CD8-positive, alpha-beta memory T cell (primary cell): ENCODE measurements at places on chromosomes 4 and X.

- no peak for DNase-seq
Observed at GRCh38 chr4:14299166-14299565, 671.6 kb upstream of the BOD1L1 start.

GRCh38 chr4:96730432-96730831 is 890.5 kb downstream of the PDHA2 start:
- no peak for DNase-seq

DNA sequence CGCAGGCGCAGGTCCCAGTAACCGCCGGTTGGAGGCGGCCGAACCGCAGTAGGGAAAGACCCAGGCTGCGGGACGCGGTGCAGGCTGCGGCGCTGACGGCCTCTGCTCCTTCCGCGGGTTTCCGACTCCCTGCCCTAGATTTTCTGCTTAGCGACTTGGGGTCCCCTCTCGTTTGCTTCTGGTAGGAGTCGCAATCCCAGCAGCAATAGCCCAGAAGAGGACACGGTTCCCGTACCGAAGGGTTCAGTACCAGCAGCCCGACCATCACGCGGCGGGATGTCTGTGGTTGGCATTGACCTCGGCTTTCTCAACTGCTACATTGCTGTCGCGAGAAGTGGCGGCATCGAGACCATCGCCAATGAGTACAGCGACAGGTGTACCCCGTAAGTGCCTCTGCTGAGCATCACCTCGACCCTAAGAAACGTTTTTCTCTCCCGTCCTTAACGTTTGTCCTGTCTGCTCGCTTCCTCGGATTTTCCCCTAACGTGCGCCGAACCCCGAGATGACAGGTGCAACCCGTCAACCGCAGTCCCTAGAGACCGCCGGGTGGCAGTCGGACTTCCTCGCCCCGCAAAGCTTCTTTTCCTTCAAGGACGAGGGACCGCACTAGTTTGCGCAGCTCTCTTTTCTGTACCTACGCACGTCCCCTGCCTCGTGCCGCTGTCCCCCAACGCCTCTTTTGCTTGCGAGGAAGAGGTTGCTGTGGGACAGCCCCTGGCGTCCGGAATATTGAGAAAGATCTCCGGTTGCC is at the start of gene HSPA4L:
TSS of gene HSPA4L (plus strand) at position 48 of the 751 bp plus-strand sequence. CDS start at position 277, 229 bp downstream.
- DNase-seq, result peak; percentile 2

- DNase-seq, result no peak
Observed at GRCh38 chr4:71533121-71533520, 194.3 kb downstream of the SLC4A4 start.

DNA sequence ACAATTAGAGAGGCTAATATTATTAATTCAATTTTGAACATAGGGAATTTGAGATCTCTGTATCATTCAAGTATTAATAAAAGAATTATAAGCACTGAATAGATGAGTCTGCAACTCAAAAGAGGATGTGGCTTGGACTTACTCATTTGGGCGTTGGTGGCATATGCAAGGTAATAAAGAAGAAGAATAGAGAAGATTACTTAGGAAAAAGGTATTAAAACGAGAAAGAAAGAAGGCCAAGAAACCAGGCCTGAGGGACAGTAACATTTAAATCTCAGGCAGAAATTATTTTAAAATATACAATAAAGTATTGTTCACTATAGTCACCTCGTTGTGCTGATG is 383.0 kb upstream of the INTU start:
- no peak for DNase-seq

GRCh38 chr4:143358923-143359643 is 22.4 kb downstream of the GAB1 start:
- no peak for DNase-seq

DNA sequence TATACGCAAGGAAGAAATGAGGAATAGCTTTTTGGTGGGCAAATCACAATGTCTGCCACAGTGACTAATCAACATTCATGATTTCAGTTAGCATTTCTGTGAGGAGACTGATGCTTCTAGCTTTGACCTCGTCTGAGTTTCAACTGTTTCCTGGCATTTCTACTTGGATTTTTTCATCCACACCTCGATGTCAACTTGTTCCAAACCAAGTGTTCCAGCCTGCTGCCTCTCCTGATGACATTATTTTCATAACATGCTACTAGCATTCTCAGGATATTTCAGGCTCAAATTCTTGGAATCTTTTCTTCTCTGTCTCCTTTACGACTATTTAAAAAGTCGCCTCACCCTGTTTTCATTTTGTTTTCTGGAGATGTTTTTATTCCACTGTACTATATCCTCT is 90.3 kb upstream of the TEX13D start:
- DNase-seq, result no peak

GRCh38 chr4:31803526-31804195 is 1083.5 kb downstream of the PCDH7 start:
- no peak for DNase-seq

GRCh38 chr4:7557456-7557855 is 122.7 kb upstream of the PSAPL1 start:
- no peak for DNase-seq

GRCh38 chrX:118183606-118184005 is 67.0 kb upstream of the KLHL13 start:
- no peak for DNase-seq

GRCh38 chr4:78293821-78294301 is 236.7 kb downstream of the FRAS1 start:
- no peak for DNase-seq

GRCh38 chr4:93809773-93810172 is 18.8 kb upstream of the ATOH1 start:
- no peak for DNase-seq

GRCh38 chr4:54496412-54496811 is 161.3 kb upstream of the KIT start:
- DNase-seq, result peak; percentile 0

- no peak for DNase-seq
Observed at GRCh38 chrX:44319550-44319949, 23.9 kb downstream of the EFHC2 start.

GRCh38 chr4:112290341-112290740 is 4.6 kb upstream of the TIFA start:
- no peak for DNase-seq

DNA sequence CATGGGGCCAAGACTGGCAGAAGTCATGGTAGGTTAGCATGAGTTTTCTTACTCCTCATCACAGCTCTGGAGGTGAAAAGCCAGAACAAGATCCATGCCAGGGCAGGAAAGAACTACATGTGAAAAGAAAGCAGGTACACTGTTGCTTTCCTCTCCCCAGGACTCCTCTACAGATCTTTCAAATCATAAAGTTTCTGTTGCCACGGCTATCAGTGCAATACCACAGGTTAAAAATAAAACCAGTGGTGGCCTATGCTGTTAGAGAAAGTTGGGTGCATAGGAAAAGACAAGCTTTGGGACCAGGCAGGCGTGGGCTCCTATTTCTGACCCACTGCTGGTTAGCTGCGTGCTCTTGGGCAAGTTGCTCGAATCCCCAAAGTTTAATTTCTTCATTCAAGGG is 81.4 kb downstream of the SH3RF1 start:
- DNase-seq, result no peak

DNA sequence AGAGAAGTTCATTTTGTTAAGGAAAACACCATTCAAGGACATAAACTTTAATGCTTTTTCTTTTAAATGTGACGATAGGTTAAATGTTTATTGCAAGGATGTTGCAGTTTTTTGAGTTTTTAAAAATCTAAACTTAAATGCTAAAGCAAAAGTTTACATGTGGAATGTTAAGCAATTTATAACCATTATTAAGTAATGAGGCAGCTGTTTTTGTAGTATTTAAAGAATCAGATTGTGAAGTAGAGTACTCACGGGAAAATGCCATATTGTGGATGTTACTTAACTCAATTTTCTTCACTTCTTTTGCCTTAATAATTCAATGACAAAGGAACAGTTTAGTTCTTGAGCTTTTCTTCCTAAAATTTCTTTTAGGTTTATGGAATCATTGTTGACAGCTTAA is 43.5 kb downstream of the UBE2K start:
- no peak for DNase-seq

DNA sequence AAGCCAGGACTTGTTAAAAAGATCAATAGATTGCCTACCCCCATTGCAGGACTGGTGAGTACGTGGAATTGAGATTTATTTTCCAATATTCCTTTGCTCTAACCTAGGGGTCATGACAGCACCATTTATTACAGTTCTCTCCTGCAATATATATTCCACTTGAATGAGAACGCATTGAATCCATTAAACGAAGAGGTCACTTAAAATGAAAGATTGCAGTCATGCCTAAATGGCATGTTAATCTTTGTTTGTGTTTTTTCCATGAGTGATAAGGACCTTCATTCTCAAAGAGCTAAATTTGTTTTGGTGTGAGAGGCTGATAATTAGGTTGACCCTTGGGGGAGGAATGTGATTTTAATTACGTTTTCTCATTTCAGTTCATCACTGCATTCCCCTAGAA is 13.5 kb upstream of the LIMCH1 start:
- no peak for DNase-seq

DNA sequence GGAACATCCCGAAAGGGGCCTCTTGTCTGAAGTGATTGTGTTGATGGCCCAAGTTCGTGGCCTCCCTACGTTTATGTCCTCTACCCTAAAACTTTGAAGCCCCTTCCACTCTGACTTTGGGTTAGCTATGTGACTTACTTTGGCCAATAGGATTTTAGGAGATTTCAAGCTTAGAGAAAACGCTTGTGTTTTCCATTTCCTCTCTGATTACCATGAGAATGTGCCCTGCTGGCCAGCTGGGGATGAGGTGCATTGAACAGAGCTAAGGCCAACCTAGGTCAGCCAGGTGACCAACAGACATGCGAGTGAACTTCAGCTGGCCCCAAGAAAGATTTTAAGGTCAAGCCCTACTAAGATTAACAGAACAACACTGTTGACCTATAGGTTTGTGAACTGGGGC is 82.4 kb downstream of the SLC2A9 start:
- DNase-seq, result no peak

- no peak for DNase-seq
Observed at GRCh38 chr4:47572981-47573380, 87.9 kb downstream of the ATP10D start.

GRCh38 chrX:123976706-123977316 is 15.3 kb downstream of the STAG2 start:
- no peak for DNase-seq

DNA sequence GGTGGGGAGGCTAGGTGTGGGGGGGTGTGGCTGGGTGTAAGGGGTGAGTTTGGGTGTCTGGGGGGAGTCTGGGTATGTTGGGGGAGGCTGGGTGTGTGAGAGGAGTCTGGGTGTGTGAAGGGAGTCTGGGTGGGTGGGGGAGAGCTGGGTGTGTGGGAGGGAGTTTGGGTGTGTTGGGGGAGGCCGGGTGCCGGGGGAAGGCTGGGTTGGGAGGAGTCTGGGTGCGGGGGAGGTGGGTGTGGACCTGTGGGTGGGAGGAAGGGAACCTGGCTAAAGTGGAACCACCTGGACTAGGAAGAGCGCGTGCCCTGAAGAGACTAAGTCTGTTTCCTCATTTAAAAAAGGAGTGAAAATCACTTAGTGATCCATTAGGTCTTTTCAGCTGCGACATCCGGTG is 18.3 kb downstream of the SPON2 start:
- DNase-seq, result no peak
